ENCODE measurements at places on chromosomes 4 and X.

- no peak for DNase-seq
Observed at GRCh38 chr4:56976283-56976836, 1.0 kb downstream of the NOA1 start.

DNA sequence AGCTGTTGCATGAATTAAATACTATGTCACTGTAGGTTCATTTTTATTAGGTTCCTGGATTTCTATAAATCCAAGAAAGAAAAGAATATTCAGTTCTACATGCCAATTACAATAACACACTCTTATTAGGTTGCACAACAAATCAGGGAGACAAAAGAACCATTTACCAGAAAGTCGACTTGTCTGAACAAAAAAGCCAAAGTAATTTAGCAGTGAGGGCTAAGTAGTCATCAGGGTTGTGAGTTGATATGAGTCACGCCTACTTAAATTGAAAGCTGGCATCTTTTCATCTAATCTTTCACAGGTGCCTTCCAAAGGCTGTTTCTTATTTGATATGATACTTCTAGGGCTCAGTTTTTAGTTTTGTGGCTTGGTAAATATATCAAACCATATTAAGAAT is 25.4 kb upstream of the GNRHR start:
- no peak for DNase-seq

DNA sequence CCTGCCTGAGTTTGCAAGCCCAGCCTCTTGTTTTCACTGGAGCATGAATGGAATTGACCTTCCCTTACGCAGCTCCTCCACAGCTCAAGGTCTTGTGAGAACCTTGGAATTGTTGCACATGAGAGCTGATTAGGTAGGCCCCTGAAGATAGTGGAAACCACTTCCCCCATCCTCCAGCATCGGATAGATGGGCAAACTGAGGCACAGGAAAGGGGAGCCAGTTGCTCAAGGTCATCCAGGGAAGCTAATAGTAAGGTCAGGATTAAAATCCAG is 27.2 kb downstream of the PJA1 start:
- DNase-seq: no peak

GRCh38 chr4:155245105-155245504 is 36.7 kb downstream of the NPY2R start:
- no peak for DNase-seq

- no peak for DNase-seq
Observed at GRCh38 chr4:128831531-128832242, 22.2 kb downstream of the JADE1 start.

GRCh38 chrX:155611302-155611701 is 1.4 kb downstream of the TMLHE start:
- DNase-seq: no peak

- no peak for DNase-seq
Observed at GRCh38 chr4:26356081-26356501, 35.3 kb downstream of the RBPJ start.

GRCh38 chr4:71334465-71334882 is 4.3 kb upstream of the SLC4A4 start:
- DNase-seq: no peak

DNA sequence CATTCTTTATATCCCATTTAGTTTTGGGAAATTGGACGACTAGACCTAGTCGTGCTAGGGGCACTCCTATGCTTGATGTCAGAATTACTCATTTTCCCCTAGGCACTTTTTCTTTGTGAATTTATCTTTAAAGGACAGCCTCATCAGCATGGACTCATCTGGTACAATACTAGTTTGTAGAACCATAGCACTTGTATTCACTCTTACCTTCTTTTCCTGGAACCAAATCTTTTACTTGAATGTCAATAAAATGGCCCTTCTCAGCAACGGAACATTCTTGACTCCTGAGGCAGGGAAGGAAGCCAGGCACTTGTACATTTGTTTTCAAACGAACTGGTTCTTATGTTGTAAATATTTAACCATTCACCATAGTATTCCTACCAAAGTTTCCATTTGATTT is 187.1 kb downstream of the SHROOM3 start:
- DNase-seq: no peak

- DNase-seq: no peak
Observed at GRCh38 chr4:10163296-10163695, 46.7 kb upstream of the WDR1 start.

GRCh38 chr4:100062921-100063320 is 112.8 kb upstream of the H2AZ1 start:
- DNase-seq: no peak

DNA sequence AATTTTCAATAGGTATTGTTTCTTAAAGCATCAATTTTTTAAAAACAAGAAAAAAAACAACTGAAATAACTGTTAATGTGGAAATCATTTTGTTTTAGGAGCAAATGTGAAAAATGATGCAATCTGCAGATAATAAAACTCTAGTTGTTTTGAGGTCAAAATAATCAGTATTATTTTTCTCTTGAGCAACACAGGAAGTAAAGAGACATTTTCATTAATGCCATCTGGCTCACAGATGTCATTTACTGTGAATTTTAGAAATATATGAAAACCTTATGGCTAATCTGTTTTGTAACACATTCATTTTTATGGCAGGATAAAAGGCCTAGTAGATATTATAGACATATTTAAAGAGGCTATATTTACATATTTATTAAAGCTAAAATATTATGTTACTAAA is 141.6 kb downstream of the PCDH18 start:
- DNase-seq: no peak

- DNase-seq: no peak
Observed at GRCh38 chr4:6972911-6973310, 63.3 kb downstream of the TBC1D14 start.

GRCh38 chr4:163895378-163896005 is 401.0 kb downstream of the TMA16 start:
- DNase-seq: no peak

DNA sequence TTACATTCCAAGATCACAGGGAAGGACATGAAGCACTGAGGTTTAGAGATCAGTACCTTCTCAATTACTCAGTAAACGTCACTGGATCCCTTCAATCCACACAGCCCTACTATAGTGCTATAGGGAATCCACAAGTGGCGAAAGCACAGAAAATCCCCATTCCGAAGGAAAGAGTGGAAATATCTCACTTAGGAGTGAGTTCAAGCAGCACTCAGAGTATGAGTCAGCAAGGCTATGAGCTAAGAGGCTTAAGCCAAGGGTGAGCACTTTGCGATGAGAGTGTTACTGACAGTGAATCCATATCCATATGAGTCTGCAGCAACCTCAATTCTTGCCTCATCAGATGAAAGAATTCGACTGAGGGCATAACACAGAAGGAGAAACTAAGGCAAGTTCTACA is 165.1 kb downstream of the VSIG4 start:
- DNase-seq: no peak

DNA sequence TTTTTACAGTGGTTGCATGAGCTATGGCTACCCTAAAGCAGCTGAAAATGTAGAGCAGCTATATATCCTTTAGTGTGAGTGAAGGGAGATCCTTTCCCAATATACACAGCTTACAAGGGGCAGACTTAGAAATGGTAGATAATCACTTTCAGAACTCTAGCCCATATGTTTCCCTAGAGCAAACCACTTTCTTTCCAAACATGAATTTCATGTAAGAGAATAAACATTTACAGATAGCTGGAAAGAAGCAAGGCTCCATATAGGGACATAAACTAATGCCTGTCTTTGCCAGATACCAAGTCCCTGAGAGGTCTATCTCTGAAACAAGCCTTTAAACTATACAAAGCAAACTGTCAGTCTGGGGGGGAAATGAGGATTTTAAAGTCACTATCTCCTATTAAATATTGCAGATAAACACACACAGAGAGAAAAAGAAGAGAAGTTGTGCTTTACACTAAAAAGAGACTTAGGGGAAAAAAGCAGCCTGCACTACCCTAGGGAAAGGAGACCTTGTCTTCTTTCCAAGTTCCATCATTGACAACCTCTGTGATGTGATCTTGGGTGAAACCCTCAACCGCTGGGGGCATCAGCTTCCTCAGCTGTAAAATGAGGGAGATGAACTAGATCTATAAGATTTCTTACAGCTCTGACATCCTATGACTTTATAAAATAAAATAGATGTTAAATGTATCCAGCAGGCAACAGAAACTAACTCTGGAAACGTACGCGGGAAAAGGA is 73.6 kb downstream of the TMEM156 start:
- no peak for DNase-seq

DNA sequence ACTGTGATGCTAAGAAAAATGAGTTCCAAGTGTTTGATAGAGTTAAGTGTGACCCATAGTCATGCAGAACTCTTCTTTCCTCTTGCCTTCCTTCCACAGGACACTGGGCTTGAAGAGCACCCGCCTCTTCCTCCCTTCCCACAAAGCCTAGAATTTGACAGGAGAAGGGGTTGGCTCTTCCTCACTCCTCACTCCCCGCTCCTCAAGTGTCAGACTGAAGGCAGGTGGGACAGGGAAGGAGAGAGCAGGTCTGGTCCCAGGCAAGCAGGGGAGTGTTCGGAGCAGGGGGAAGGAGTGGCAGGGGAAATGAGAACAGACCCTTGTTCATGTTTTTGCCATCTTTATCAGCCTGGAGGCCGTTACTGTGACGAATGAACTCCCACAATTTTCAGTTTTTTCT is 10.7 kb downstream of the MAGED2 start:
- no peak for DNase-seq

DNA sequence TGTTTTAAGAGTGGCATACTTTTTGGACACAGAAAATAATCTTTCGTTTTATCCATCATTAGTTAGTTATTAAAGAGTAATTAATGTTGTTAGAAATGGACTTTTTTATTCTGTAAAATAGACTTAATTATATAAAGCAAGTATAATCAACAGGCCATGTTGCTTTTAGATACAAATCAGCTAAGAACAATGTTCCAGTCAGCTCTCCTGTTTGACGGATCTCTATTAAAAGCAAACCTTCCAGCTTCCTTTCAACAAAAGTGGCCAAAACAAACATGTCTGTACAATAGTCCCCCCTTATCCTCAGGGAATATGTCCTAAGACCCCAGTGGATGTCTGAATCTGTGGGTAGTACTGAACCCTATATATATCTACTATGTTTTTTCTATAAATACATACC is 4.9 kb upstream of the SLC10A4 start:
- no peak for DNase-seq

GRCh38 chr4:177285953-177286352 is 23.7 kb upstream of the NEIL3 start:
- DNase-seq: no peak

DNA sequence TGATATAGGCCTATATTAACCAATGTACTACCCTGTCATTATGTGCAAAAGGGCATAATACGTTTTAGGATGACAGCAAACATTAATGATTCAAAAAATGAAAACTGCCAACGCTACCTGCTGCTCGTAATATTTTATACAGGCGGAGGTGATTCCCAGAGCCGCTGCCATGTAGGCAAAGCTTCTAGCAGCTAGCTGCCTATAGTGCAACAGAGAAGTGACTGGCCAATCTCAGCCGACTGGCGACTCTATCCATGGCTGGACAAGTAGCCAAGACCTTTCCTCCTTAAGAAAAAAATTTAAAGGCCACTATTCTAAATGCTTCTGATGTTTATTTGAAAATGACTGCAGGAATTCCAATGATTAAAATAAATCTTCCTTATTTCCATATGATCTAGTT is 1.9 kb downstream of the PPARGC1A start:
- DNase-seq: no peak

DNA sequence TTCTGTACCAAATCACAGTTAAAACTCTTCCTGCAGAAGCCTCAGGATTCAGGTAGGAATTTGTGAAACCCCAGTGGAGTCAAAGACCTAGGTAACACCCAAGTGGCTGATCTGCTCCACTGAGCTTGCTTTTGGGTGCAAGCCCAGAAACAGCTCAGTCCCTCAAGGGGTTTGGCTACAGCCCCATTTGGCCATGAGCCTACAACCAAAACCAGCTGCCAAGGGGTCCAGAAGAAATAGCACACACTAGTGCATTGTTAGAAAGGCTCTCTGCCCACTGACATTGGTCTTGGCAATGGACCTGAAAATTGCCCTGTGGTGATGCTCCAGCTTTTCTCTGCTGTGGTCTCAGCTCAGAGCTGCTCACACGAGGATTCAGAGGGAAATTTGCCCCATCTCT is 577.4 kb upstream of the INTU start:
- no peak for DNase-seq

- no peak for DNase-seq
Observed at GRCh38 chrX:150212672-150213480, 150.2 kb upstream of the MAMLD1 start.

GRCh38 chr4:82201303-82201702 is 172.5 kb downstream of the HNRNPD start:
- DNase-seq: no peak

DNA sequence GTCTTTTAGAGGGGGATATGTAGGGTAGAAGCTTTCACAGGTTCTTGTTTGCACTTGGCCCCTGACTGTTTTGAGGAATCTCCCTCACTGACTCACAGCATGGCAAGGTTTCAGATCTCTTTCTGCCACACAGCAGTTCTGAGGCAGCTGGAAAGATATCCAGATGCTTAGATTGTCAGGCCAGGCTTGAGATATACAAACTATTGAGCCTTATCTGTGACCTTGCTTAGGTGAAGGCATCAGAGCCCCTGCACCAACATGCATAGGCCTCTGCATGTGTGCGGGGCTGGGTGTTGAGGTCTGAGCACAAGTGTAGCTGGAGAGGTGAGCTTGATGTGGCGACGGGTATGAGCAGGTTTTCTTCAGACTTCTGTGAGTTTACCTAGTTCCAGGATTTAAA is 80.9 kb upstream of the MSANTD1 start:
- no peak for DNase-seq

- DNase-seq: no peak
Observed at GRCh38 chrX:22053481-22053880, 21.4 kb downstream of the PHEX start.

DNA sequence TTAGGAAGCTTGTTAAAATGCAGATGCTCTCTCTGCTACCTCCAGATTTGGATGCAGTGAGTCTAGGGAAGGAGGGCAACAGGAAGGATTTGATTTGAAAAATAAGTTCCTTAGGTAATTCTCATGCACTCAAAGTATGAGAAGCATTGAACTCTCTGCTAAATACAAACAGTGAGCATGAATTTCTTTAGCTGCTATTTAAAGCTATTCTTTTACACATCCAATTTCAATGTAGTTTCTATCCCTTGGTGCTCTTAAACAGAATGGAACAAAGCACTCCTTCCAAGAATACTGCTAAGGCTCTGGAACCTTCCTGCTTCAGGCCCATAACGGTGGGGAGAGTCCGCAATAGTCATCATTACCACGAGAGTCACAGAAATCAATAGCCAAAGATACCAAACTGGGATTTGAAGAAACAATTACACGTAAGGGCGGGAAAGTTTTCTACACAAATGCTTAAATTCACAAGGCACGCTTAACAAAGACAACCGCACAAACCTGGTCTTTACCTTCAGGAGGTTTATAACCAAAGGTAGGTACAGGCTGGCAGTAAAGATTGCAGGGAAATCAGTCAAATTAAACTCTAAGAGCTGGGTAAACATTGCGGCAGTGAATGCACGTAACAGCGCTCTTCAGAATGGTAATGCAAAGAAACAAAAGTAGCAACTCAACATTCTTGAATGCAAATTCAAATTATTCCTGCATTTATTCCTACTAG is 123.2 kb upstream of the NAP1L5 start:
- DNase-seq: no peak

Data from stimulated activated CD4-positive, alpha-beta T cell treated with anti-CD3 and anti-CD28 coated beads, Interleukin-4, amount 100 ng/mL, for 48 hours (primary cell).